ENCODE measurements at places on chromosomes 4 and X.

DNA sequence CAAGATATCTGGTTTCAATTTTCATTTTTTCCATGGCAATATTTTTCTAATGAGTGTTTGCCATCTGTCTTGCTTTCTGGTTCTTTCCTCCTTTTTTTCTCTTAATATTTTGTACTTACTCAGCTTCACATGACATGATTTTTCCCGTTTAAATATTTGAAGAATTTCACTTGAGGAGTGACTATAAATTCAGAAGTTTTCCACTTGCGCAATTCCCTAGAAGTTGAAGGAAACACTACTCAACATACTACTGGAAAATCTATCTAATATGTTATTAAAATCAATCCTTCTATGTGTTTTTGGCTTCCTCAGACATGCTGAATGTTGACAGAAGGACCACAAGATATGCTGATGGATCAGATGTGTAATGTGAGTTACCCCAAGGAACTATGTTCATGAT, 36.8 kb upstream of the BANK1 start:
- DNase-seq, result no peak

DNA sequence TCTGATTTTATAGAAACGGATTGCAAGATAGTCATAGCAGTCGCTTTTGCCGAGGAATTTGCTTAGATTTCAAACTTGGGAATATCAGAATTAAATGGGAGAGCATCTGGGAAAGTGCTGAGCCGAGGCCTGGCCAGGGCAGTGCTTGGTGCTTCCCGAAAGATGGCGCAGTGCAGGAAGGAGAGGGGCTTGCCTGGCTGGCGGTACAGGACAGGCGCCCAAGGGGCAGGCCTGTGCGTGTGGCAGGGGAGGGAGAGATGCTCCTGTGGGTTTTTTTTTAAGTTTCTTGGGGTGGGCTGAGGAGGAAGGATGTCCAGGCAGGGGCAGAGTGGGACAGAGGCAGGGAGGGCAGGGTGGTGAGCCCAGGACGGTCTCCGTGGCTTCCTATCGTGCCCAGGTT, 241.1 kb downstream of the AFAP1 start:
- DNase-seq, result no peak

- DNase-seq, result no peak
Measured at GRCh38 chr4:92501456-92501855, 197.7 kb downstream of the GRID2 start.

- DNase-seq, result no peak
Measured at GRCh38 chrX:136827026-136827425, 46.3 kb upstream of the ARHGEF6 start.

- DNase-seq, result no peak
Measured at GRCh38 chrX:138191998-138192397, 519.5 kb downstream of the FGF13 start.

GRCh38 chr4:4462970-4463369, 76.1 kb downstream of the NSG1 start:
- DNase-seq, result no peak

DNA sequence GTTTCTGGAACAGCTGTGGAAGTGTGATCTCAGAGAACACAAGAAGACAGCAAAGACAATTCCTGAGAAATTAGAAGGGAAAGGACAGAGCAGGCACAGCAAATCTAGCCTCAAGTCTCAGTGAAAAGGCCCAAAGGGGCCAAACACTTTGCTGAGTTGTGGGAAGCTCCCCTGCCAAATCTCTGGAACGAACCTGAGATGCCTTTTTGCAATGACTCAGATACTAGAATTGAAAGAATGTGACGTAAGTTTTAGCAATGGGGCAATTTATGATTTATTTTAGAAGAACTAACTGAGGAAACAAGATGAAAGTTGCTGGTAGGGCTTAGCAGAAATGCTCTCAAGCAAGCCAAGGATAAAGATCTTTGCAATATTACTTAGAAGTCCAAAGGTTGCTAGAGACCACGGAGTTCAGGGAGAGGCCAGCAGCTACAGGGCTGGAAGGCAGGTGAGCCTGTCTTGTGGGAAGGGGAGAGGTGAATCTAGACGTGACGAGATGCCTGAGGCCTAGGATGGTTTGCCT, 92.8 kb downstream of the AMELX start:
- DNase-seq, result no peak
